ENCODE measurements at places on chromosomes 2 and 18.

DNA sequence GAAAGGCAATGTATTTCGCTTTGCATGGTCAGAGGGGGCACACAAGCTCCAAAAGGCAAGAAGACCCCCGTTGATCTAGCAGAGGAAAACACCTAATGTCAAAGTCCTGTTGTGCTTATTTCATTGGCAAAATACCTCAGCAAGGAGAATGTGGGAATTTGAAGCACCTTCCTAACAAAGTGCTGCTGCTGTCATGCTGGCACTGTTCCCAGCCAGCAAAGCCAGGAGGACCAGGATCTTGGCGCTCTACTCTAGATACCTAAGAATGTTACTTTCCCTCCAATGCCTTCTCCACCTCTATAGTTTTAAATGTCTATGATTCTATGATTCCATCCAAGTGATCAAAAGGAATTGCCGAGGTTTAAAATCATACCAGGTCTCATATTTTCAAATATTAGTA lies 867.9 kb upstream of the POU3F3 start:
- DNase-seq = no peak

DNA sequence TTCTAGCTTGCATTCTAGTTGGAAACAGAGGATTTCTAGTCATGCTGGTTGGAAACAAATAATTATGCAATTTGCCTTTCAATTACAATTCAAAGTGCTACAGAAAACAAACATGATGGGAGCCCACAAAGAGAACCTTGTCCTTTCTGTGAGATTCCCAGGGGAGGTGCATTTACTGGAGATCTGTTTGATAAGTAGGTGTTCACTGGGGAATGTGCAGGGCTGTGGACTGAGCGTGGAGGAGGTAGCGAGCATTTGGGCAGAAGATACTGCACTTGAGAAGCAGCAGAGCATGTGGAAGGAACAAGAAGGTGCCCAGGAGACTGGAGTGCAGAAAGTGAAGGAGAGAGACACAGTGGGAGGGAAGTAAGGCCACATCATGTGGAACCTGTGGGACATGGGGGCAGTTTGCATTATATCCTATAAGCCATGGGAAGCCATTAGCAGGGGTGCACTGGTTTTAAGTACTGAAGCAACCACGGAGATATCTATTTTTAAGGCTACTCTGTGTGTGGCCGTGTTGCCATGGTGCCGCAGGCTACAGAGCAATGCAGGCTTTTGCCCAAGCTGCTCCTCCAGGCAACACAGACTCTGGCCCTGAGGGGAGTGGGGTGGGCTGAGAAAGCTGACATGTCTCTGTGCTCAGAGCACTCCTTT lies 154.0 kb downstream of the ANTXR1 start:
- DNase-seq = no peak

DNA sequence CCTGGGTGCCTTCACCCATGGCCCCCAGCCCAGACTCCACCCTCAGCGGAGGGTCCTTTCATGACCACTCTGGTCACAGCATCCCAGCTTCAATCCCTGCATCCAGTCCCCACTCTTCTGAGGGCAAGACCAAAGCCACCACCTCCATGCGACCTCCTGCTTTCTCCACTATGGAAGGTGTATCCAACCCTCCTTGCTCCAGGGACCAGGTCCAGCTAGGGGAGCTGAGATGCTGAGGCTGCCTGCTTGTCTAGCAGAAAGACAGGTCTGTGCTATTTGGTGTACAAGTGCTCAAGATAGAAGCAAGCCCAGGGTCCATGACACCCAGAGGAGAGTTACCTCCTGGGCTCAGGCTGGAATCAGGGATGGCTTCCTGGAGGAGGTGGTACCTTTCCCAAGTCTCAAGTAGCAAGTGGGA lies 73.8 kb upstream of the RAB6C start:
- no peak for DNase-seq

DNA sequence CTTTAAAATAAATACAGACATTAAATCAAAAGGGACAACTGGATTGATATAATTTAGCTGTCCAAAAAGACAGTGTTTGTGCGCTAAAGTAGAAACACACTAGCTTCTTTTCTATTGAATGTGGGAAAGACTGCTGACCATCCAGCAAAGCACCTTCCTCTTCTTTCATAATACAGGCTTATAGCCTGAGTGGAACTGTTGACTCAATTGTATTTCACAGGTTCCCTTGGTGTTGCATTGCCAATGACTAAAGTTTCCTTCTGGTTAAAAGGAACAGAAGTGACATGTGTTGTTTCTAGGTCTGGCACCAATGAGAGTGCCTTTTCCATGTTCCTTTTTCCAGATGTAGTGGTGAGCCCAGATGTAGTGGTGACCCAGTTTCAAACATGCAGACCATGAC lies 412.3 kb downstream of the RNF144A start:
- DNase-seq = no peak

DNA sequence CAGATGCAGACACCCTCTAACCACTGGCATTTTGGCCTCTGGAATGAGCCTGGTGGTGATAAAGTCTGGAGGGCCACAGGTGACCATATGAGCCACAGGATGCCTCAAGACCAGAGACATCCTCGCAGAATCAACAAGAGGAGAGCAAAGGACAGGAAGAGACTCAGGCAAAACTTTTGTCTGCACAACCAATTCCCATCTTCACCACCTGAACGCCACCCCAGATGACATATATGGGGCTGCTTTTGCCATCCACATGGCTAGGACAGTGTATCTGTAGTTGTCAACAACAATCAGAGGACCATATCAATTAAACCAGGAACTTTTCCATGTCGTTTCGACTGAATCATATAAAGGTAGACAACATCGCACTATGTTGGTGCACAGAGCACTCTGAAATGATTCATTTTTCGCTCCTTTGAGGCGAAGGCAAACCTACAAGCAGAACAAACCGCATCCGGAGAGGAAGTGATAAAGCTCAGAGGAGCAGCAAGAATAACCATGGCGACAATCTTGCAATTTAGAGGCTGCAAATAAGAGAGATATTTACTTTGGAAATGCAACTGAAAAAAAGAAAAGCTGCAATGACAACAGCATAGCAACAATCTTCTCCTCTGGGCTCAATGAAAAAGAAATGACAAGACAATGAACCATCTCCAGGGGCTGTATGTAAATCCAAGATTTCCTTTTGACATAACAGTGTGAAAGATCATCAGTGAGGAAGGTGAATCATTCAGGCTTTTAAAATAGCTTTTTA lies 204.5 kb downstream of the ARL4C start:
- DNase-seq = no peak

- DNase-seq = no peak
These were observed 99.3 kb upstream of the DNAJC10 start for GRCh38 chr2:182616471-182617393.

GRCh38 chr2:197920088-197920487 lies 115.7 kb downstream of the PLCL1 start:
- DNase-seq = no peak

- no peak for DNase-seq
These were observed at the start of gene OBSL1 for GRCh38 chr2:219571311-219572236. Gene OBSL1, minus strand, starts transcription at chr2:219571539. Its CDS starts 307 bp downstream, at chr2:219571232.

- no peak for DNase-seq
These were observed 141.2 kb downstream of the PID1 start for GRCh38 chr2:229129738-229130371.

DNA sequence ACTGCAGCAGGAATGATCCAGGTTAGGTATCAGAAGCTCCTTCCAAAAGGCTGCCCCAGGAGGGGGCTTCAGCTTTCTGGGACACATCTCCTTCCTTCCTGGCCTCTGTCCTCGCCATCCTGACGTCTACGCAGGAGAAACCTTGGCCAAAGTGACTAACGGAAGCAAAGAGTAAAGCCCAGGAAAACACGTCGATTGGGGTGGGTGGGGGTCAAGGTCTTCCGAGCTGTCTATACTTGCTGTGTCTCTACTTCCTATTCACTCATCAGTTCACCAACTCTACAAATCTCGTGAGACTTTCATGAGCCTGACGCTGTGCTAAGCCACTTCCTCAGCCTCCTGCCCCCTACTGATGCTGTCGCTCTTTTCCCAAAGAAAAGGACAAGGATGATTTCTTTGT lies 212.6 kb downstream of the TNS1 start:
- no peak for DNase-seq

DNA sequence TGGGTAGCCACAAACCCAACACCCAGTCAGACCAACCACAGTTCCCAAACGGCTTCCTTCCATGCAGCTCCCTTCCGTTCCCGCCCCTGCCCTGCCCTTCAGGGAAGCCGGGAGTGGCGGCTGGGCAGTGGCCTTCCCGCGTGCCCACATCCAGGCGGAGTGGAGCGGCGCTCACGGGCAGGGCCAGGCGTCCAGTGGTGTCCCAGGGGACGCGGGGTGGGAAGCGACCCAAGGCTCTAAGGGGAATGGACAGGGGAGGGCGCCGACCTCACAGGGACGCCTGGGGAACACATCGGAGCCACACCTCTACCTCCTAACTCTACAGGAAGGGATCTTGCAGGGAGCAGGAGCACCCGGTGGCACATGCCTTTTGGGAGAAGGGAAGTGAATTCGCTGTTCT lies 225.9 kb upstream of the MGAT5 start:
- no peak for DNase-seq

- peak; percentile 24 for DNase-seq
These were observed at the start of gene RBMS1 for GRCh38 chr2:160493227-160494028. Gene RBMS1, minus strand, starts transcription at chr2:160493807. Its CDS starts 444 bp downstream, at chr2:160493363.

DNA sequence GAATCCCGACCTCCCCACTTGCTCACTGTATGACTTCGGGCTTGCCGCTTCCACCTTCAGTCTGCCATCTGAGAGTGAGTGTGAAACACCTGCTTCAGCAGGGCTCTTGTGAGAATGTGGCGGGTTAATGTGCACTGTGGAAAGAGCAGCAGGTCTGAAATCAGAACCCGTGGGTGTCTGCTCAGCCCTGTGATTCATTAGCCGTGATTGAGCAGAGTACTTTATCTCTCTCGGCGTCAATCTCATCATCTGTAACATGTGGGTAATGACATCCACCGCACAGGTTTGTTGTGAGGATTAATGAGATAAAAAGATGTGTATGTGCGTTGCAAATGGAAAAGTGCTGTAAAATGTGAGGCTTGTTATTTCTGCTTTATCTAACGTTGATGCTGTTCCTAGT lies 128.6 kb downstream of the LRATD1 start:
- no peak for DNase-seq

DNA sequence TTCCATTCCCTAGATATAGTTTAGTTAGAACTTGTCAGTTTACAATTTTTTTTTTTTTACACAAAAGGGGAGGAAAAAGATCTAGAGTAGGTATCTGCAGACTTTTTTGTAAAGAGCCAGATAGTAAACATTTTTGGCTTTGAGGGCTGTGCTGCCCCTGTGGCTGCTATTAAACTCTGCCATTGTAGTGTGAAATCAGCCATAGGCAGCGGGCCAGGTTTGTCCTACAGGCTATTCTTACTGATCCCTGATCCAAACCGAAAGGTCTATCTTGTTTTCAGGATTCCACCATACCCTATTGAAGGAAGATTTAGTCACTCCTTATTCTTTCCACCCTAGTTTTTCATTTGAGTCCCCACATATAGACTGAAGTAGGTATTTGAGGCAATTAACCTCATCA lies 203.4 kb downstream of the RND3 start:
- no peak for DNase-seq

- no peak for DNase-seq
These were observed 422.5 kb upstream of the SLC8A1 start for GRCh38 chr2:40874380-40874779.

DNA sequence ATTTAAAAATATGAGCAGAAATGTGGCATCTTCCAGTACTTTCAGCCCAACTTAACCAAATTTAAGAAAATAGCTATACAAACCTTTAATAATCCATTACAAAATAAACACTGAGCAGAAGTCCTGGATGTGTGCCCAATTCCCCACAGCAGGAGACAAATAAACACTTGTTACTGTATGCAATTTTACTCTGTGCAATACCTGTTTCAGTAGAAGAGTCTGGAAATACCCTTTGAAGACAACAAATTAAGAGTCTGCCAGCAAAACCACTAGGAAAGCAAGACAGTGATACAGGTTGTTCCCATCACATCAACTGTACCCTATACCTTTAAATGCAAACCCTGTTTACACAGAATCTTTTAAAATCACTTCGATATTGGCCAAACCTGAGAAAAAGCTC lies 41.4 kb upstream of the RNU4ATAC start:
- no peak for DNase-seq

- DNase-seq = no peak
These were observed 61.0 kb upstream of the DTNA start for GRCh38 chr18:34649080-34649479.

DNA sequence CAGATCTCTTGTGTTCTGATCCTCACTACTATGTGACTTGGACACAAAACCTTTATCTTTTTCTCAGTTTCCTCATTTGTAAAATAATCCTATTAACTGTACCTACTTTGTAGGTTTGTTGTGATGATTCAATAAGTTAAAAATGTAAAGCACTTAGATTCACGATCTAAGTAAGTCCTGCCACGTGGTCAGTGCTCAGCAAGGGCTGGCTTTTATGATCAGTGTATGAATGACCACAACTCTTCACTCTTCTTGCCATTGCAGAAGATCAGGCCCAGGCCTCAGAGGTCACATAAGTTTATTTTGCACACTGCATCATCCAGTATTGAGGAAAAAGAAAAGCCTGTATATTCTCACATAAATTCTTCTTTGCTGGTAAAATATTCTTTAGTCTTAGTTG lies 1192.5 kb upstream of the ACVR2A start:
- DNase-seq = no peak

DNA sequence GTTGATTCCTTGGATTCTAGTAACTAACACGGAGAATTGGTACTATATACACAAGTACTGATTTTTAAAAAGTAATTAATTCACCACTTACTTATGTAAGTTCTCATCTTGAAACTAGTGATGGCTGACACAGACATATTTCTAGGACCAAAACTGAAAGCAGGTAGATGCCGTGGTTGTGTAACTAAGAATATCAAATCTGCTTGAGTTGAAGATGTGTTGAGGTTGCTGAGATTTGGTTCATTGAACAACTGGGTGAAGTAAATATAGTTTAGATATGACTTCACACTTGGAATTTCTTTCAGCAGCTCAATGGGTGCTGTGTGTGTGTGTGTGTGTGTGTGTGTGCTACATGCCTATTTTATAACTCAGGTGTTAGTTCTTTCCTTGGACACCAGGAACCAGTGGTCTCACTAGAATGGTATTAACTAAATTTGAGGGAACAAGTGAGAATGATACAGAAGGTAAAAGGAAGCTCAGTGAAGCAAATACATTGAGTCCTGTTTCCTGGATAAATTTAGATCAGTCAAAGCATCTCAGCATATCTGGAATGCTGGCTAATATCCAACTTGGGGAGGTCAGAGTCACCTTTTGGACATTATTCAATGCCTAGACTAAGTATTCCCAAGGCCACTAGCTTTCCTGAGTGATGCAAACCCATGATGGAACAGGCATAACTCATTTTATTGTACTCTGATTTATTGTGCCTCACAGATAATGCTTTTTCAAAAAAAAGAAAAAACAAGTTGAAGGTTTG lies 110.7 kb upstream of the ZEB2 start:
- DNase-seq = no peak

GRCh38 chr2:223560749-223561435 lies 41.3 kb downstream of the SCG2 start:
- DNase-seq = no peak

Data from stimulated activated CD4-positive, alpha-beta T cell treated with anti-CD3 and anti-CD28 coated beads, Interleukin-1b, Interleukin-23, amount 100 ng/mL, for 1 hour (primary cell).